Activated naive CD8-positive, alpha-beta T cell treated with anti-CD3 and anti-CD28 coated beads, Interleukin-2, amount 50 U/mL, for 24 hours (primary cell): ENCODE measurements at places on chromosomes 5 and 9.

DNA sequence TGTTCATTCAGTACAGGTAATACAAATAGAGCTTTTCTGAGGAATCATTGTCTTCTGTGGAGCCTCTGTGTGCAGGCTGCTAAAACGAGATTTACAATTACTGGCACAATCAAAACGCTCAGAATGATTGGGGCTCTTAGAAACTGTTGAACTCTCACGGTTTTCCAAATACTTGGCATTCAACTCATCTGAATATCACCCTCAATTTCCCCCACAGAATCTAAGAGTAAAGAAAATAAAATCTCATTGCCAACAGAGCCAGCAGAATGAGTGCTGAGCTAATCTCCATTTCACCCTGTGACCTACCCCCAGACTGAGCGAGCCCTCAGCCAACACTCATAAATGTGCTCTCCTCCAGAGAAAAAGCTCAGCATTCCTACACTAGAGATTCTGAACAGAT lies 35.3 kb upstream of the TMED7 start:
- DNase-seq, result no peak

GRCh38 chr9:27485158-27485557 lies 38.9 kb upstream of the IFNK start:
- no peak for DNase-seq

DNA sequence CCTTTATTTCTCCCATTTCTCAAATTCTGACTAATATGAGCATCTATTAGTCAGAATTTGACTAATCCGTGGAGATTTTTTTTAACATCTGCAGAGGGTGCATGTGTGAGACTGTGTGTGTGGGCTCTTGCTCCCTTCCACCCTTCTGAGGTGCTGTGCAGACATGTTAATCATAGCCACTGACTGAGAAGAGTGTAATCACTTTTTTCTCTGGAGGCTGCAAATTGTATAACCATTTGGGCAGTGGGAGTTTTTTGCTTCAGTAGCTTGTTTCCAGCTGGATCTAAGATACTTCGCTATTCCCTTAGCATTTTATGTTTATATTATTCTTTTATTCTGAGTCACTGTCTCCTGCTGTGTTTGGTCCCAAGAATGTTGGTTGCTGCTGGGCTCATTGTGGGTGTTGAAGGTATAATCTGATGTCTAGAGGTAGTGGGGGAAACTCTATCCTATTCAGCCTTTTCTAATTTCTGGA lies 66.2 kb downstream of the ARHGEF28 start:
- DNase-seq, result no peak

- DNase-seq, result no peak
These were observed 32.2 kb upstream of the PRDM12 start for GRCh38 chr9:130632081-130632710.

DNA sequence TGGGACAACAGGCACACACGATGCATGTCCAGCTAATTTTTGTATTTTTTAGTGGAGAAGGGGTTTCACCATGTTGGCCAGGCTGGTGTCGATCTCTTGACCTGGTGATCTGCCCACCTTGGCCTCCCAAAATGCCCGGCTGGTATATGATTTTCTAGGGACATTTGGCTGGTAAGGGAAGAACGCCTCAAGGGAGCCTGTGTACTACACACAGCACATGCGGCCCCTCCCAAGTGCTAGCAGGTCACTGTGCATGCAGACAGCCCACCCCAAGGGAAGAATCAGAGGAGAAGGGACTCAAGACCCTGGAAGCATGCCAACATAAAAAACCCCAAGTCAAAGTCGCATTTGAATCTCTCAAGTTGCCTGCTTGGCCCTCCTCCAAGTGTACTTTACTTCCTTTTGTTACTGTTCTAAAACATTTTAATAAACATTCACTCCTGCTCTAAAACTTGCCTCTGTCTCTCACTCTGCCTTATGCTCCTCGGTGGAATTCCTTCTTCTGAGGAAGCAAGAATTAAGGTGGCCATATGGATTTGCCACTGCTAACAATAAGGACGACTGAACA lies 24.3 kb upstream of the OTULINL start:
- DNase-seq, result no peak

DNA sequence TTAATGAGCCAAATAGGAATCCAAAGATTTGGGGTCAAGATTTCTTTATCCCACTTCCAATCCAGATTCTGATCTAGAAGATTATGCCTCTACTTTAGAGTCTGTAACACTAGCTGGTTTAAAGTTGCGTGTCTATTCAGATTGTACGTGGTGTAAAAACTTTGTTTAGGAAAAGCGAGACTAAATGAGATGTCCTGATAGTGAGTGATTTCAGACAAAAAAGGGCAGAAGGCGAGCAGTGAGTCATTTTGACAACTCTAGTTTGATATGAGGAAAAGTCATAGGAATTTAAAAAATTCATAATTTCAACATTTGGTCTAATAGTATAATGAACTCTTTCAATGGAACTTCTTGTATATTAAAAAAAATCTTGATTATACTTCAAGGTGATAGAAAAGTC lies 119.6 kb upstream of the KLF9 start:
- DNase-seq, result no peak

DNA sequence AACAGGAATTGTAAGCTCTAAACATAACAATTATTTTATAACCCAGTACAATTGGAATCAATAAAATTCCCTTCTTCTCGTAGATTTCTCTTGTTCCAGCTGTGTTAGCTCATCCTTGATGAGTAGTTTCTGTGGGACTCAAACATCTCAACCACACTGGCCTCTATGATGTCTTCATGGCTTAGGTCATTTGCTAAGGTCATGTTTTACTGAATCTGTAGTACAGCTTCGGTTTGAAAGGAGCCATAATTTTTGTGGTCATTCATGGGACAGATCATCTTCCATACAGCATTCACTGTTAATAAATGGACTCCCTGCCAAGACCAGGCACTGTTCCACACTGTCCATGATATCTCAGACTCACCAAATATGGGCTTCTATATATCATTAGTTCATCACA lies 369.0 kb upstream of the RFX3 start:
- no peak for DNase-seq

GRCh38 chr5:428754-429452 lies 14.1 kb upstream of the EXOC3 start:
- DNase-seq, result no peak

- DNase-seq, result no peak
These were observed 4.7 kb downstream of the PFDN1 start for GRCh38 chr5:140298183-140298601.

- DNase-seq, result no peak
These were observed 55.3 kb upstream of the POU4F3 start for GRCh38 chr5:146283344-146283761.

- DNase-seq, result no peak
These were observed 13.8 kb downstream of the SLC22A5 start for GRCh38 chr5:132383261-132383660.

- peak; percentile 7 for DNase-seq
These were observed 82.9 kb downstream of the TMEM215 start for GRCh38 chr9:32866273-32866672.

DNA sequence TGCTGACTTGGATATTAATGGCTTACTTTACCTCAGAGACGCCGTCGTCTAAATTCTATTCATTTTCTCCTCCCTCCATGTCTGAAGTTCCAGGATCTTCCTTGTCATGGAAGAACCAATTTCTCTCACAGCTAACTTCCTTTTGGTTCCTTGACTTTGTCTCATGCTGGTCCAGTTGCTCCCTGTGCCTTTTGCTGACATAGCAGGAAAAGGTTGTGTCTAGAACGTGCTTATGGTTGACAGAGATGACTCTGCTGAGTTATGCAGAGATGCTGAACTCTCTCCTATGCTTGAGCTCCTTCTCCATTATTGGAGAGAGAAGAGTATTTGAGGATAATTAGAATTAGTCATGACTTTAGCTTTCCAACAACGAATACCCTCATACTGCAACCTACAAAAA lies 1338.9 kb downstream of the MAT2B start:
- no peak for DNase-seq

DNA sequence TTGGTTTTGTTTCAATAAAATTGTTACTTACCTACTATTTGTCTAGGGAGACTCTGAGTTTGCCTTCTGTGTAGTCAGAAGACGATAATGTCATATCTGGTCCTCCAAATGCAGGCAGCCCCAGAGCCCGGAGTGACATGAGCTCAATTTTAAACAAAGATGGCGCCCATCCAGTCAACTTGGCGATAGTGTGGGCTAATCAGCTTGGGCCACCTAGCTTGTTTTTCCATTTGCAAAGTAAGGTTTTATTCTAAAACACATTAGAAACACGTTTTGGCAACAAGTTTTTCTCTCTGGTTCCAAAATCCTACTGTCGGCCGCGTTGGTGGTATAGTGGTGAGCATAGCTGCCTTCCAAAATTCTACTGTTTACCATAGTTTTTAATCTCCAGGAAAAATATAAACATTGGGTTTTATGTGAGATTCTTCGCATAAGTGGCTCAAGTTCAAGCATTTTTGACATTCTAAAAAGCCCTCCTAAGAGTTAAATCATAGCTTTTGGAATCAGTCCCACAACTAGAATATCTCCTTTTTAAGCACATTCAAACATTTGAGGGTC lies 13.2 kb downstream of the TSC1 start:
- DNase-seq, result no peak
